Esophagus squamous epithelium (tissue), 5 donors: ENCODE measurements at places on chromosomes 5 and 9.

GRCh38 chr5:12322042-12322441 lies 417.8 kb upstream of the CTNND2 start:
- no peak for DNase-seq

DNA sequence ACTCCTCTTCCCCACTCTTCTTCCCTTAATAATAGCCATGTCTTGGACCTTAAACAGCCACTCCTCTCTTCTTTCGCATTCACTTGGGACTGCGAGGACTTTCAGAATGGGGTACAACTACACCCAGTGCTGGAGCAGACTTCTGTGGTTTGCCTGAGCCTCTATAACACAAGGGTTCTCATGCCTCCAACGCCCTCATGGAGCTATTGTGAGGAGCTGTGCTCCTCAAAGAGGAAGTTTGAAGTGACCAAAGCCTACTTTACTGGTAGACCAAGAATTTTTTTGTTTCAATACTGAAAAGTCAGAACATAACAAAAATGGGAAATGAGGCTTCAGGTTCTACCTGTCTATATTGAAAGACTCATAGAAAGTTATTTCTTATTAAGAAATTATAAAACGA lies 316.4 kb downstream of the PIK3R1 start:
- no peak for DNase-seq

- DNase-seq, result no peak
Measured at GRCh38 chr5:14663734-14664269, 716 bp upstream of the OTULIN start.

GRCh38 chr5:158513490-158514318 lies 586.0 kb downstream of the EBF1 start:
- no peak for DNase-seq

DNA sequence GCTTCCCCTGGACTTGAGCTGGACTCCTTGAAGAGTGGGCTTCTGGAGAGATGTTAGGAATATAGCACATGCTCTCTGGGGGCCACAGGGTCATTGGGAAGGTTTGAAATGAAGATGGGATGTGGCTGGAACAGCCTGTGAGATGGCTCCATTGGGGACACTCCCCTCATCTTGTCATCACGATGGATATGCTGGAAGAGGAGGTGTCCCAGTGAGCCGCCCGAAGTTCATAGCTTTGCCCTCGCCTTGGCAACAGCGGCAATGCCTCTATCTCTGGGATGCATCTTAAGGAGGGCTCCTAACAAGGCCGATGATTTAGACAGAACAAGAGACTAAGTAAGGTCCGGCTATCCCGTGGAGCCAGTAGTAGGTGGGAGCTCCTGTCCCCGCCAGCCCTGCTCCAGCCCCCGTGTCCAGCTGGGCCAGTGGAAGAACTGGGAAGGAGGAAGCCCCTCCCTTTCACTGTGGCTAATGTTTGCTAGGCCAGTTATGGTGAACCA lies 23.9 kb downstream of the AMBP start:
- DNase-seq, result no peak

GRCh38 chr5:134106991-134107701 lies 7.3 kb upstream of the TCF7 start:
- DNase-seq, result no peak

- DNase-seq, result no peak
Measured at GRCh38 chr5:81789033-81789432, 38.1 kb upstream of the SSBP2 start.

- DNase-seq, result no peak
Measured at GRCh38 chr9:32596936-32597335, 24.0 kb upstream of the NDUFB6 start.

DNA sequence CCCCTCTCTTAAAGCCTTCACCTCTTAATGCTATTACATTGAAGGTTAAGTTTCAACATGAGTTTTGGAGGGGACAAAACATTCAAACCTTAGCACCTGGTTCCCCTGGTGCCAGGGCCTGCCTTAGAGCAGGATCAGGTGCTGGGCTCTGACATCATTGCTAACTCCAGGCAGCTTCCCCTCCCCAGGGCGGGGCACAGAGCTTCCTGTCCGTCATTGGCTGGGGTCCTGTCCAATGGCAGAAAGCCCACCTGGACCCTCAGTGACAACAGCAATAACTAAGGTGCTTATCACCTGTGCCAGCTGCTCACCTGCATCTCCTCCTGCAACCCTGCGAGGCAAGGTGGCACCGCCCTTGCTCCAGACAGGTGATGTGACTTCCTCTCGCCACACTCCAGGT lies 177.4 kb downstream of the NSG2 start:
- DNase-seq, result no peak

GRCh38 chr5:131379723-131380122 lies 115.9 kb downstream of the CDC42SE2 start:
- no peak for DNase-seq

DNA sequence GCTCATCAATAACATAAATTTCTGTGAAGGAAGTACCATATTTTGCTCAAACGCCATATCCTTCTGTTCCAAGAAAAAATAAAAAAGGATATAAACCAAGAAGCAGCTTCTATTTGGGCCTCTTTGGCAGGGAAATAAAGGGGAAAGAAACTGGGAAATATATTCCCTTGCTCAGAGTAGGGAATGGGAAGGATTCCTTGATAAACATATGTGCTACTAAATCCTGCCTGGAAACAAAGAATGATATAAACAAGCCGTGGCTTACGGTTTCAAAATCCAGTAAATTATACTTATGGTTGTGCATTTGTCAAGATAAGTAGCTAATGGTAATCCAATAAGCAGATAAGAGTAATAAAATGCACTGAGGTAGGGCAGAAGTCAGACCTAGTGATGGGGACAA lies 481.6 kb downstream of the NTRK2 start:
- DNase-seq, result no peak

DNA sequence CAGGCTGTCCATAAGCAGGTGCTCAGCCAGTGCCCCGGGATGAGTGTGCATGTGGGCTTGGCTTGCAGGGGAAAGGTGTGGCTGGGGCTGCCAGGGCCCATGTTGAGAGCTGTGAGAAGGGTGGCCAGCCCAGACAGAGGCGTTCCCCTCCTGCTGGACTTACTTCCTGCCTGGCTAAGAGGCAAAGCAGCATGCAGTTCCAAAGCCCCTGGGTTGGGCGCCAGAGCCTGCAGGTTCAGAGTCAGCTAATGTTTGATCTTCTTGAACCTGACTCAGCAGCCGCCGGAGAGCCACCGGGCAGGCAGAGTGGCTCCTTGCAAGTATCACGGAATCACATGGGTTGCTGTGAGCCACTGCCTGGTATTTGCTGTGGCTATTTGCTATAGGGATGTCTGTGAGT lies 168.4 kb upstream of the MAP1B start:
- DNase-seq, result no peak

DNA sequence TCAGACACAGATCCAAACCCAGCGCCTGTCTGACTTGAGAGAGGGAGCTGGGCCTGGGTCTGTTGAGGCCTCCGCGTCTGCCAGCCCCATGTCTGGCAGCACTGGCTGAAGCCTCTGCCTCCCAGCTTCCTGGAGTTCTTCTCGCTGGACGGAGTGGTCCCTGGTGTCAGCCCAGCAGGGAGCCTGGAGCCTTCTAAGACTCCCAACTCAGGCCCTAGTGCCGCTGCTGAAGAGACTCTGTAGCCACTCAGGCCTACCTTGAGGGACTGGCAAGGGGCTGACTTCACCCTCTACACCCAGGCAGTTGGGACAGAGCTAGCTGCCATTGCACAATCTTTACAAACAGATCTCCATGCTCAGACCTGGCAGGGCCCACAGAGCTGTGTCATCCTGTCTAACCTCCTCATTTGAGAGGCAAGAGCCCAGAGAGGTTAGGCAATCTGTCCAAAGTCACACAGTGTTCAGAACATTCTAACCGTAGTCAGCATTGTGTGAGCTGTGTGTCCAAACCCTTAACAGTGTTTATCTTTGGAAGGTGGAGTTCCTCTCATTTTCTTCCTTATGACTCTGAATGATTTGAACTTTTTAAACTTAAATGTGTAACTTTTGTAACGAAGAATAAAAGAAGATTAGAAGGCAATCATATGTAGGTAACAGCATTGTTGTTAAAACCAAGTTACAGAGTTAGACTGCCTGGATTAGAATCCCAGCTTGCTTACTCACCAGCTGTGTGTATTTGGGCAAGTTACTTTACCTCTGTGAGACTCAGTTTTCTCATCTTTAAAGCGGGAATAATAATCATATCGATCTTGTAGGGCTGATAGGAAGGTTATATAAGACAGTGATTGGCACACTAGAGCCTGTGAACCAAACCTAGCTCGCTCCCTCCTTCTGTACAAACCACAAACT lies 4.6 kb upstream of the DUSP1 start:
- no peak for DNase-seq

DNA sequence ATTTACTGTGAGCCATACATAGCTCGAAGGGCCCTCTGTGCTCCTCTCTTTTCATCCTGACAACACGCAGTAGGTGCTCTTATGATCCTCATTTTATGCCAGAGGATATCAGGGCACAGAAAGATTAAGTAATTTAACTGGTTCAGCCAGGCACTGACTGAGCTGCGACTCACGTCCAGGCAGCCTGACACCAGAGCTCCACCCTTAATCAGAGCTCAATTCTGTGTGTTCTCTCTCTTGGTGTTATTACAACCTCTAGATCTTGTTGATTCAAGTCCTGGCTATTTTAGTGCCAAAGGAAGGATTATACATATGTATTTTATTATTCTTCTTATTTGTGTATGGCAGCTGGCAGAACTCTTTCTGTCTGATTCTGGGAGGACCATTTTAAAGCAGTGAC lies 59.7 kb downstream of the OSMR start:
- DNase-seq, result no peak

DNA sequence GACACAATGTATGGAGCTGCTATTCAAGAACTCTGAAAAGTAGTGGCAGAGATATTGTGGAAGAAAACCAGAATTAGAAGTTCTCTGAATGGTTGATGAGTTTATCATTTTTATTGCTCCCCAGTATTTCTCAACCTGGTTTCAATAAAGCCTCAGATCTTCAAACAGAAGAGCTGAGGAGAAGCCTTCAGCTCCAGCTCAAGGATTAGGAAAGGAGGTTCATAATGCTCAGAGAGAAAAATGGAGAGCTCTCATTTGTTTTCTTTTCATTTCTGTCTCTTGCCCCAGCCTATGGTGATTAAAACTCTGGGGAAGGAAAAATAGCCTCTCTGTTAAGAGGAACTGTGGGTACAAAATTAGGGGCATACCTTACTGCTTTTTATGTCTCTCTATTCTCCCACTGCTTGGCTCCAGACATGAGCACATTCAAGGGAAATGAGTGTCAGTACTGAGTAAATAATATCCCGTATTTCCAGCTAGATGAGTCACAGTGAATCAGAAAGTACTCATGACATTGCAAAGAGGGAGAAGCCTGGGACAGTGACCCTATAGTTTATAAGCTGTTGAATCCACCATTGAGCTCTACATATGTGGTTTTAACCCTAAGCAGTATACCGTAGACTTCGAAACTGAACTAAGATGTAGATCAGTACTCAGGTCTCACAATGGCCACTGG lies 138.1 kb downstream of the EMB start:
- DNase-seq, result no peak

- no peak for DNase-seq
Measured at GRCh38 chr9:136050266-136050700, 44.8 kb downstream of the NACC2 start.

DNA sequence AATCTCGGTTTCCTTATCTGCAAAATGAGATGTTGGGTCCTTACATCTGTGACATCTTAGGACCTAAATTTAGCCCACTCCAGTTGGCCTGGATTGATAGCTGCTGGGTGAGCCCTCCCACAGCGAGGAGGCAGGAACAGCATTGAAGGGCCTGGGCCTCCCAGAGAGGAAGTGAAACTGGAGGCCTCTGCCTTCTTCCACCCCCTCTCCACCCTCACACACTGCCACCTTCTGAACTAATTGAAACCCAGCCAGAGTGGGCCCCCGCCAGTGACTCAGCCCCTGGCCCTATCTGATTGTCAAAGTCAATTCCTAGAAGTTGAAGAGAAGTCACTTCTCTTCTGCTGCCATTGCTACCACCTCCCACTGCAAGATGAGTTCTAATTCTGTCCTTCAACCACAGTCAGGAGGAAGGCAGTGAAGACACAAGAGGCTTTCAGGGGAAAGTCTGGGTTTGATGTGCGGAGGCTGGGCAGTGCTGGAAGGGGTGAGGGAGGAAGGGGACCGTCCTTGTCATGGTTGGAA lies 55.2 kb upstream of the NEK6 start:
- DNase-seq, result no peak
